B cell (primary cell): ENCODE measurements at places on chromosomes 2 and 18. TPM values are rescaled to one million over a fixed set of nuclear protein-coding genes. Genes with fewer than 3 reads are reported as not detected.
A peak's percentile ranks its signal among the peaks of the same experiment; 100 is the strongest.

- DNase-seq, result no peak
Observed at GRCh38 chr2:12661489-12661888, 55.2 kb upstream of the TRIB2 start.

DNA sequence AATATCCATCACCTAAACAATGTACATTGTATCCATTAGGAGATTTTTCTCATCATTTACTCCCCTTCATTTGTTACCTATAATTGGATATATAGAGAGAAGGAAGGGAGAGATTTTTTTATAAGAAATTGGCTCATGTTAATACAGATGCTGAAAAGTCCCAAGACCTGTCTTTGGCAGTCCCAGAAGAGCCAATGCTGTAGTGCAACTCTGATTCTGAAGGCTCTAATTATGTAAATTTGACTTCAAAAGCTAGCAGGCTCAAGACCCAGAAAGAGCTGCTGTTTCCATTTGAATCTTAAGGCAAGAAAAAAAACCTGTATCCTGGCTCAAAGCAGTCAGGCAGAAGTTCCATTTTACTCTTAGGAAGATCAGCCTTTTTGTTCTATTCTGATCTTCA is 1245.5 kb upstream of the FAM98A start:
- no peak for DNase-seq

- no peak for DNase-seq
Observed at GRCh38 chr2:69890881-69891280, 2.9 kb upstream of the SNRNP27 start.

EGR4 gene
- 0.30 and 0.41 TPM in 2 replicates for total RNA-seq

DNA sequence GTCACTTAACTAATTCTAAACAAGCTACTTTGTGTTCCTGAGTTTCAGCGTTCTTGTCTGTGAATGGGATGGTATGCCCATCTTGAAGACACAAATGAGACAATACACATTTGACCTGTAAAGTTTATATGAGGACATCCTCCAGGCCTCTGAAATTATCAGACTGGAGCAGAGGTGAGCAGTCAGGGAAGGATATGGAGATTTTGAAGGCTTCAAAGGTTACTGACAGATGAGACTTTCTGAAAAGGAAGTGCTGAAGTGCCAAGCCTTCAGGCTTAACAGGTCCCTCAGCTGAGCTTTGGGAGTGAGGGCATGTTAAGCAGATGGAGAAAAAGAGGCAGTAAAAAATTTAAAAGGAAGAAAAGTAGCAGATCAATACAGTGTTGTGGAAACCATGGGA is 110.9 kb upstream of the FOSL2 start:
- DNase-seq, result no peak

DNA sequence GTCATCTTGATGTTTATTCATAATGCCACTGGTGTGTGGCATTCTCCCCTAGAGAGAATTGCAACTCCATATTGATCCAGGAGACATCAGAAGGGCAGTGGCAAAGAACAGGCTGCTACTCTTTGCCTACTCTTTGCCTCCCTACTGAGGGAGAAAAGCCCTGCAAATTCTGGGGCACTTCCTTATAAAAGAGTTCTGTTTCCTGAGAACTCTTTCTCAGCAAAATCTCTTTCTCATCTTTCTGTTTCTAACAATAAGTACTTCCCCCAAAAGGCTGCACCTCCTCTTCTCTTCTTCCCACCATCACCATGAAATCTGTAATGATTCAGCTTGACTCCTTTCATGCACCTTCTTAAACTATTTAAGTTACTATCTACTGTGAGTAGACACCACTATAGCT is 270.3 kb downstream of the MREG start:
- no peak for DNase-seq

DNA sequence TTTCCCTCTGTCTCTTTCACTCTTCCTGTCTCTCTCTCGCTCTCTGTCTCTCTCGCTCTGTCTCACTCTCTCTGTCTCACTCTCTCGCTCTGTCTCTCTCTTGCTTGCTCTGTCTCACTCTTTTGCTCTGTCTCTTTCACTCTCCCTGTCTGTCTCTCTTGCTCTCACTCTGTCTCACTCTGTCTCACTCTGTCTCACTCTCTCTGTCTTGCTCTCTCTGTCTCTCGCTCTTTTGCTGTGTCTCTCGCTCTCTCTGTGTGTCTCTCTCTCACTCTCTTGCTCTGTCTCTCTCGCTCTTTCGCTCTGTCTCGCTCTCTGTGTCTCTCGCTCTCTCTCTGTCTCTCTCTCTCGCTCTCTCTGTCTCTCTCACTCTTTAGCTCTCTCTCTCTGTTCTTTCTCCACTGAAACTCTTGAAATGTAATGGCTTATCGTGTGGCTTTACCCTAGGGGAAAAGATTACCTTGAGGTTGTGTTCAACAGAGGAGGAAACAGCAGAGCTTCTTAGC is 22.9 kb downstream of the INPP1 start:
- DNase-seq, result no peak

CLEC4F gene
- not detected in 2 replicates for total RNA-seq

GRCh38 chr2:205747829-205748386 is 65.6 kb downstream of the NRP2 start:
- no peak for DNase-seq

DNA sequence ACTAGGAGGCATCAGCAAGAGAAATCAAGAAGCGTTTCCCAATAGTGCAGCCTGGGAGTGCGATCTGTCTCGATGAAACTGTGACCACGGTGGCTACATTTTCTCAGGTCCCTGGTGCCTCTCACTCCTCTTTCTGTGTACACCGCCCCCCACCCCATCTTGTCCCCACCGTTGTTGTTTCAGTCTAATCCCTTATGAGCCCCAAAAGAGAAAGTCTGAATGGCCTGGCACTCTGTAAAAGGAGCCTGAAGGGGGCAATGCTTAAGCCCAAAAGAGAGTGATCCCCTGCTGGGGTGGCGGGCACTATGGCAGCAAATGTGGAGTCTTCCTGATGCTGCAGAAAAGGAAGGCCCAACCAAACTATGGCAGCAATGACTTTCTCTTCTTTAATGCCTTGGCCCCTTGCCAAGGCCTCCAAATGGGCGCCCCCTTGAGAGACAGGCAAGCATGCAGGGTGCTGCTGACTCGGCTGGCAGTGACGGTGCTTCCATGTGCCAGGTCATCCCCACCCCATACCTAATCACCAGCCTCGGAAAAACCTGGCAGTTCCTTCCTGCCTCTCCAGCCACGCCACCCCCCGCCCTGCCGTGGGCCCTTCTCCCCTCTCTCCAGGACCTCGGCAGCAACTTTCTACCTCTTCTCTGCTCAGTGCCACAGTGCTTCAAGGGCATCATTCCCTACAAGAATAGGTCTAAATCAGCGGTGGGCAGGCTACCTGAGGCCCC is 123.0 kb downstream of the CYP26B1 start:
- DNase-seq, result no peak

EVX2 gene
- not detected in 2 replicates for total RNA-seq

GRCh38 chr2:29273685-29274611 is 158.7 kb downstream of the CLIP4 start:
- no peak for DNase-seq

DNA sequence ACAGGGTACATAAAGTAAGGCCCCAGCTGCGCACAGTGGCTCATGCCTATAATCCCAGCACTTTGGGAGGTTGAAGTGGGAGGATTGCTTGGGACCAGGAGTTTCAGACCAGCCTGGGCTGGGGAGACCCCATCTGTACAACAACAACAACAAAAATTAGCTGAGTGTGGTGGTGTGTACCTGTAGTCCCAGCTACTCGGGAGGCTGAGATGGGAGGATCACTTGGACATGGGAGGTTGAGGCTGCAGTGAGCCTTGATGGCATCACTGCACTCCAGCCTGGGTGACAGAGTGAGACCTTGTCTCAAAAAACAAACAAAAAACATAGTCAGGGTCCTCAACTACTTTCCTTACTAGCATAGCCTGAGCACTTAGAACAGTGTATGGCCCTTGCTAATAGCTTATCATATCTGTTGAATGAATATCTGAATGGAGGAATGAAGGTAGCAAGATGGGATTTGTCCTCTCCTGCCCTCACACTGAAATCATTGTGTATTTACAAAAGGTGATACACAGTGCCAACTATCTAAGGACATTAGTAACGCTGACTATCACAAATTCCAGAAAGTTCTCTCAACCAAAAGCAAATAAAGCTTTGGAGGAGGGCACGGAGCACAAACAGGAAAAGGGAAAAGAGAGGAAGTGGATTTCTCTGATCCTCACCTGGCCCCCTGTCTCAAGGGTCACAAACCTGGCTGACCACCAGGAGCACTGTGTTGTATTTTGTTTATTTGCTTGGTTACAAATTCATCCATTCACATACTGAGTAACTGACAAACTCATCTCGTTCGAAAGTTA is 38.1 kb downstream of the L3MBTL4 start:
- no peak for DNase-seq

SP140 gene
- 411 and 424 TPM in 2 replicates for total RNA-seq

DNA sequence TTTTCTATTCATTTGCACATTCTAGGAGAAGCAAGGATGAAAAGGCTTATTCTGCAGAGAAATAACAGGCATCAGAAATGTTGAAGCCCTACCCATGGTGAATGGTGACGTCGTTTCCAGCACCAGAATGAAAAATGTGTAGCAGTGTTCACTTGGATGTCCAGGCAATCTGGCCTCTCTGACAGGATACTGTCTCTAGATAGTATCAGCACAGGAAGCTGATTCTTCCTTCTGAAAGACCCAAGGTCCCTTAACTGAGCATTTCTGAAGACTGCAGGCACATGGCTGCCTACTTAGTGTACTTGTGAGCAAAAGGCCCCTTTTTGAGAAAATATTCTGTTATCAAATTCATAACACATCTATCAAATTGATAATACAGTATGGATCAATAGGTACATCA is 234.1 kb downstream of the XIRP2 start:
- no peak for DNase-seq

DNA sequence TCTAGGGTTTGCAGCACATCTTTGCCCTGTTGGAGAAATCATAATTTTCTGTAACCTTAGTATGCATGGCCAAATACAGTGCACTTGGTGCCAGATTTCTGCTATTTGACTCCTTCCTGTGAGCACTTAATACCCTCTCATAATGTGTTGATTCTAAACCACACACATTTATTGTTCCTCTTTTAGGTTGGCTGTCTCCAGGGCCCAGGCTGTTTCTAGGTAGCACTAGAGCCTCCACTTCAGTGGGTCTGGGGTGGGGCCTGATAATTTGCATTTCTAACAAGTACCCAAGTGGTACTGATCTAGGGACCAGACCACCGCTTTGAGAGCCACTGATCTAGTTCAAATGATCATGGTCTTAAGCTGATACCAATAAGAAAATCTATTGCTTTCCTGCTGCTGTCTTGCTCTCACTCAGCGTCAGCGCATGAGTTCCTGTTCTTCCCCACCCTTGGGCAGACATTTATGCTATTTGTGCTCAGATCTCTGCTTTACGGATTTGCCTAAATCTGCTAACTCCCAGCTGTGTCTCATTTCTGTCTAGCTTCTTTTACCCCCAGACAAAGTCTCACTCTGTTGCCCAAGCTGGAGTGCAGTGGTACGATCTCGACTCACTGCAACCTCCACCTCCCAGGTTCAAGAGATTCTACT is 7.4 kb downstream of the PTRHD1 start:
- peak; percentile 87 for DNase-seq

PHOSPHO2 gene
- total RNA-seq, result 8.4 and 9.4 TPM in 2 replicates

KCNS3 gene
- 0.41 and 0.76 TPM in 2 replicates for total RNA-seq

GRCh38 chr2:221969087-221969829 is 329.5 kb downstream of the PAX3 start:
- DNase-seq, result peak; percentile 8

DNA sequence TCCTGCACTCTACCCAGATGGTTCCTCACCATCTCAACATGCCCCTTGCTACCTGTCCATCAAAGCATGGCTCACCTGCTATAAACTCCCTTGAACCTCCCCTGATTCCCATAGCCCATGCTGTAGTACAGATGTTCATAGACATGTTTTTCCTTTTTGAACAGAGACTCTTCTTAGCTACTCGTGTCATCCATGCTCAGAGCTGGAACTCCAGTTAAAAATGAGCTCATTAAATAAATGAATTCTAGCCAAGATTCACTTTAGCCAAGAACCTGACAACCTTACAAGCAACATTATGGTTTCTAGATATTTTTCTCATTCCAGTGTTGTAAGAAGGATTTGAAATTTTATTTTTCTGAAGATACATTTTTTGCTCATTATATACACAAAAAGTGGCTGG is 65.0 kb downstream of the SCG2 start:
- no peak for DNase-seq

INHBB gene
- total RNA-seq, result not detected in 2 replicates

- DNase-seq, result no peak
Observed at GRCh38 chr18:32380559-32380958, 90.1 kb downstream of the GAREM1 start.

CYP26B1 gene
- total RNA-seq, result not detected in 2 replicates

DNA sequence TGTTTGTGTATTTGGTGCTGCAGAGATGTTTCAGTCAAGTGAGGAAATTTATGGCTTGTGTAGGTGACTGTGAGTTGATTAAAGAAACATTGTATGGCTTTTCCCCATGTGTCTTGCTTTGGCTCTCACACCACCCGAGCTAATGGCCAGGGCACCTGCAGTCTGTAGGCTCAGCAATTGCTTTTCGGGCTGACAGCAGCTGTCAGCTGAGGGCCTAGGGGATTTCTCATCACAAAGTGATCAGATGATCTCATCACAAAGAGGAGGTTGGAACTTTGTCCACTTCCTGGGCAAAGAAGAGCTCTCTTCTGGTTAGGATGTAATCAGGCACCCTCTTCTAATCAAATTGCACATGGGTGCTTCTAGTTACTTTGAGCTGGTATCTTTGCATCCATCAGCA is 632.2 kb downstream of the SLC4A3 start:
- no peak for DNase-seq

ICA1L gene
- total RNA-seq, result 6.0 and 6.8 TPM in 2 replicates

DNA sequence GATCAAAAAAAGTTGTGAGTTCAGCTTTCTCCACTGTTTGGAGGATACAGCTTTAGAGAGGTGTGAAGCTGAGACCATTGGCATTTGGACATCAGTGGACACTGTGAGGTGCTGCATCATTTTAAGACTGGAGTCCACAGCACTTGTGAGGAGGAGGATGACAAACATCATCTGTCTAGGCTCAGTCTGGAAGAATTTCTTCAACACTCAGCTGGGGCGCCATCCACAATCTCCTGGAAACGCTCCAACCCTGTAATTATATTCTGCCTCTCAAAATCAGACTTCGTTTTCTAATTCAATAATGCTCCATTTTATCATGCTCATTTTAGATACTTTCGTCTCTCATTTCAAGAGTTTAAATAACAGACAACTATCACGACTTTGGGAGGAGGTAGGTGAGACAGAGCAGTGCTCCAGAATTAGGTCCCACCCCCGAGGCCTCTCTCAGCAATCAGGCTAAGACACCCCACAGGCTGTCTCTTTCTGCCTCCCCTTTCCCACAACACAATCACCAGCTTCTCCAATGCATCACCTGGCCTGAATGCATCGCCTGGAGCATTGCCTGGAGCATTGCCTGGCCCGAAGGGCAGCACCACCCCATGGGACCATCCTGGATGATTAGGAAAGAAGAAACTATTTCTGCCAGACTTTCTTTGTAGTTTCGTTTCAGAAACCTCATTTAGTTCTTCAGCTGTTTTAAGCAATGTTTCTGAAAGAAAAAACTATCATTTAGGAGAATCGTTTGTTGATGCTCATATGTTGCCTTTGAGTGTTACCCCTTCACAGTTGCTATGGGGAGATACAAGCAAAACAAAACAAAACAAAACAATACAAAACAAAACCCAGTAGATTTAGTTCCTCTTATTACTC is 37.0 kb upstream of the DPP10 start:
- no peak for DNase-seq
